Natural killer cell (primary cell): ENCODE measurements at places on chromosomes 12 and 14. TPM values are rescaled to one million over a fixed set of nuclear protein-coding genes. Genes with fewer than 3 reads are reported as not detected.

DNA sequence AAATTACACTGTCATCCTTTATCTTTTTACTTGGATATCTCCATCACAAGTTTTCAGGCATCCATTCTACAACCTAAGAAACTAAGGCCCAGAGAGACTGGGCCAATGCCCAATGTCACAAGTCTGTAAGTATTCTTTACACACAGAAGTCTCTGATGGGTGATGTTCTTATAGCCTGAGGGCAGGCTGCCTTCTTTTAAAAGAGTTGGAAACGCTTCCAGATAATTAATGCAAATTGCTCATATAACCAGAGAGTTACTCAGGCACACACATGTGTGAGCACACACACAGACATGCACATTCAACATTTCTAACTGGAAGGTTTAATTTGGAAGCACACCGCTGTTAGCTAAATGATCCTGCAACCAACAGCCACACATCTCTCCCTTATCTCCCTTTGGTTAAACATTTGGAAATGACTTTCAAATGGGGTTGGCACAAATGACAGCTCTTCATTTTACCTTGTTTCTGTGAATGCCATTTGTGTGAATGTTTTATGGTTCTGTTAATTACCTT, 160.8 kb upstream of the TMPO start:
- no peak for DNase-seq

Gene CYP27B1
- total RNA-seq = 1.1 TPM

Gene B3GNT4
- total RNA-seq = 0.25 TPM

Gene SLC39A5
- total RNA-seq = 0.71 TPM

Gene BDKRB2
- total RNA-seq = not detected

DNA sequence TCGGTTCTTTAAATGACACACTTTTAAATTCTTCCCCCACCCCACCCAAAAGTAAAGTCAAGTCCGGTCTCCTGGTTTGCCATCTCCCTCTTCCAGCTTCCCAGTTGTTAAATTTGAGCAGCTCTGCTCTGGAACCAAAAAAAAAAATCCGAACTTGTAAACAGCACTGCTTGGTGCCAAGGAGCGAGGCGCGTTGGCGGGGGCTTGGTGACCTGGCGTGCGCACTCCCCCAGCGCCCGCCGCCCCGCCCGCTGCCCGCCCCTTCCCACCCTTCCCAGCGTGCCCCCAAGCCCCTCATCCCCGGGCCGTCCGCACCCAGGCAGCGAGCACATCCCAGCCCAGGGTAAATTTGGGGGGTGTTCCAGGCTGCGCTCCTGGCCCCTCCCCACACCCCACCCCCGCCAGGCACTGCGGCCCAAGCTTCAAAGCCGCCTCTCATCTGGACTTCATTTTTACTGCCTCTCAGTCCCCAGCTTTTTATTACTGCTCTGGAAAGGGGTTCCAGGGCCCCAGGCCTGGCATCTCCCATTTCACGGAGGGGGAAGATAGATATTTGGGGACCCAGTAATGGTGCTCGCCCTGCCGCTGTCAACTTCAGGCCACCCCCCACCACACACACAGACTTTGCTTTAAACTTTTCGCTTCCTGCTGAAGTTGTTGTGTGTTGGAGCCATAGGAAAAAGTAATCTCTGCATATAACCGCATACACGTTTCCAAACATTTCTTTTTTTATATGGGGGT, 11.7 kb upstream of the ITGB7 start:
- DNase-seq = no peak

GRCh38 chr14:100572543-100572942, 14.7 kb downstream of the BEGAIN start:
- DNase-seq = no peak

GRCh38 chr12:87679251-87679650, 349.9 kb downstream of the C12orf50 start:
- no peak for DNase-seq

GRCh38 chr14:104979758-104980610, 1.8 kb upstream of the AHNAK2 start:
- no peak for DNase-seq

Gene ENDOU
- total RNA-seq = 0.41 TPM

Gene CSAD
- 53.0 TPM for total RNA-seq

DNA sequence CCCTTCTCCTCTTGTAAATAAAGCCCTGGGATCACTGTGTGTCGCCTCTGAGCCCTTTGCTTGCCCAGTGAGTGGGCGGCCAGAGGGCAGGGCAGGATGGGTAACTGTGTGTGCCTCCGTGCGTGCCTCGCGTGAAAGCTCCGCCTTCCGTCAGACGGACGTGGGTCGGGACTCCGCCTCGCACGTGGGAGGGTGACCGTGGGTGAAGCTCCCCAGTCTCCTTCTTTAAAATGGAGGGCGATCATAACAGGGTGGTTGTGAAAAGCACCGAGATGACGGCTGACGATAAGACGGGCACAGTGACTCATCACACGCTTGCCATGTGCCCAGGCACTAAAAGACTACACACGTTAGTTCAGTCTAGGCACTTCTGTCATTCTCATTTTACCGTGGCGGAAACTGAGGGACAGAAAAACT, 9.2 kb downstream of the PHB2 start:
- peak; percentile 74 for DNase-seq

DNA sequence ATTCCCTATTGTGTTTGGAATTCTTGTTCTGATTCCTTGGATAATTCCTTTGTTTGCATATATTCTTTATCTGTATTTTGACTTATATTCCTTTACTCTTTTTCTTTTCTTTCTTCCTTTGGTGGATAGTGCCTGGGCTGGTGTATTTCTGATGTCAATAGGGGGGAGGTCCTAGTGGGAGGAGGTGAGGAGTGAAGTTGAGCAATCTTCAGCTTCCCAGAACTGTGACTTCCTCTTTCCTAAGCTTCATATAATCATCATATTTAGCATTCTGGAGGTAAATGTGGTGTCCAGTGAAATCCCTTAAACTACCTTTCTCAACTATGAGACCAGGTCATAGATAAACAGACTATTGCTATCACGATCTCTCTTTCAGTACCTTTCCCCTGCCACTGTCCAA, 29.6 kb upstream of the TBPL2 start:
- DNase-seq = no peak

DNA sequence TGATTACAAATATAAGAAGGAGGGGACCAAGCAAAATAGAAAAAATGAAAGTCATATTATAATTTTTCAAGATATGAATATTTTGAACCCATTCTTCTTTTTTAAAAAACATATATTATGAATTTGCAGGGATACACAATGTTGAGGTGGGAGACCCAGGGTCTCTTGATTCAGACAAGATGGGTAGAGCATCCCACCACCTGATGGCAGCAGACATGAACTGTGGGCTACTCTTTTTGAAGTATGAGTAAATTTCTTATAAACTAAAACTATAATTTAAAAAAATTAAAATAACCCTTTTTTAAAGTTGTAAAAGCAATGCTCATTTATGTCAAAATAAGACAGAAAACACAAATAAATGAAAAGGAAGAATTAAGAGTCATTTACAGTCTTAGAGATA, 202.7 kb upstream of the PRICKLE1 start:
- no peak for DNase-seq

- no peak for DNase-seq
Observed at GRCh38 chr12:50927766-50928224, 24.5 kb upstream of the HIGD1C start.

GRCh38 chr12:15728118-15728598, 61.0 kb downstream of the EPS8 start:
- no peak for DNase-seq

DNA sequence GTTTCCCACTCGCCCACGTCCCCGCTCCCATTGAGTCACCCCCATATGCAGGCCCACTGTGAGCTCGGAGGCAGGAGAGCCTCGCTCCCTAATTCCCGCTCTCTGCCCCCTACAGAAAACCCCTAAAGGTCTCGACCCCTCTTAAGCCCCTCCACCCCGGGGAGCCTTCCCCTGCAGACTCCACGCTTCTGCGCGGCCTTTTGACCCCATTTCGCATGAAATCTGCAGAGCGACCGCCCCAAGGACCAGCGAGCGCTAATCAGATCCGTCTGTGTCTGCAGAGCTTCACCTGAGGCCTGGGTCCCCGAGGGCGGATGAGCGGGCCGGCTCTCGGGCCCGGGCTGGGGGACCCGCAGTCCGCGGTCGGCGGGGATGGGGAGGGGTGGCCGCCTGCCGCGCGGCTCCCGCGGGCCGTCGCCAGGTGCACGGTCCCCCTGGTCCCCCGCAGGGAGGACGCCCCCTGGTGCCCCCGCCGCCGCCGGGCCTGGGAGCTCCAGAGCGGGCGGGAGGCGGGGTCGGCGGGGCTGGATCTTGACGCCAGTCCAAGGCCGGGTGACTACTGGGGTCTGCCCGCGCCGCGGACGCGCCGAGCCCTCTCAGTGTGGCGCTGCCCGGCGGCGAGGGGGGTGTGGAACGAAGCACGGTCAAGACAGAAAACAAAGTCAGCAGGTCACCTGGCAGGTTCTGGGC, 10.1 kb downstream of the BMP4 start:
- DNase-seq = no peak

GRCh38 chr14:99287269-99287942, 15.4 kb upstream of the BCL11B start:
- DNase-seq = peak; percentile 62

DNA sequence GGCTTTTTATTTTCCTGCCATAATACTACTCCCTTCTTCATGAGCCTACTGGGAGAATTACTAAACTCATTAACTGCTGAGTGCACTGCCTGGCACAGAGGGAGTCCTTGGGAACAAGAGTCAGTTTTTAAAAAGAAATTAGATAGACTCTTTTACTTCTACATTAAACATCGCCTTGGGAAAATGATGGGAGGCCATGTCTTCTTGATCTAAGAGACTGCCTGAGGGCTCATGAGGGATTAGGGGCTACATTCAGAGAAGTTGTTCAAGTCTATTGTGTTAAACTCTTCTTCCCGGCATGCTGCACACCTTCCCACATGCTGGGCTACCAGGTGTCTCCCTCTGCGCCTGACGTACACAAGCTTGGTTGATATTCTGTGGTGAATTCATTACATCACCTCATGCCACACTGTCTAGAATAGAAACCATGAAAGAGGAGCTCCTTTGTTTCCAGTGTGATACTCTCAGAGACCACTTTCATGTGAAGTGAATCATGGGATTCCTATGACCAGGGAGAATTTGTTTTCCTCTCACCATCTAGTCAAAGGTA, 1422.3 kb downstream of the AACS start:
- no peak for DNase-seq

DNA sequence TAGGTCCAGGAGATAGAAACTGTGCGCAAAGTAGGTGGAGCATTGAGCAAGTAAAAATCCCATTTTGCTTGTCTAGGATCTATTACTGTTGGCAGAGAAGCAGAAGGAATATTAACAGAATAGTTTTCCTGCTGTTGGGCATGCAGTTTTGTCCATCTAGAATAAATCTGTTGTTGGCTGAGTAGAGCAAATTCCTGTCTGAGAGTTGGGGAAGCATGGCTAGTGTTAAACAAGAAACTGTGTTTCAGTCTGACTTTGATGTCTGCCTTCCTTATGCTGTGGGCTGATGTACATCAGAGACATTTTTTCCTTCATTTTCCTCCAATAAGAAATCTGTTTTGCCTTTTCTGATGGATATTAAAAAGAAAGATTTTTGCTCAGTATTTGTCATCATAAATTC, 98.2 kb downstream of the RAD52 start:
- DNase-seq = no peak

Gene SLCO1C1
- not detected for total RNA-seq

DNA sequence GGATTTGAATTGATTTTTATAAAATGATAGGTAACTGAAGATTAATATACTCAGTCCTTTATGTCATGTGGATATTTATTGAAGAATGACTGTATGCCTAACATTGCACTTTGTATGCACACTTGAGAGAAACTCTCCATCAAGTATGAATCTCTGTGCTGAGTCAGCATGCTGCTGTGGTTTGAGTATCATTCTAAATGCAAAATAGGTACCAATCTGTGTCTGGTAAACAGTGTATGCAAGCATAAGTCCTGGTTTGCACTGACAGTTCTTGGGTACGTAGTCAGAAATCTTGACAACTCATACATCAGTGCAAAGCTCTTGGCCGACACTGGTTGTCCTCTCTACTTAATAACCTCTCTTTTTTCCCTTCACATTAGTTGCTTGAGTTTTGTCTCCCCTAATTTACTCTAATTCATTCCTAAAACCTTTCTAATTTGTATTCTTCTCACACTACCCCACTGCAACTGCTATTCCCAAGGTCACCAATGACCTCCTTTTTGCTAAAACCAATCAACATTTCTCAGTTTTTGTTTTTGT, 21.8 kb downstream of the MGAT4C start:
- no peak for DNase-seq

Gene ADAM21
- not detected for total RNA-seq

DNA sequence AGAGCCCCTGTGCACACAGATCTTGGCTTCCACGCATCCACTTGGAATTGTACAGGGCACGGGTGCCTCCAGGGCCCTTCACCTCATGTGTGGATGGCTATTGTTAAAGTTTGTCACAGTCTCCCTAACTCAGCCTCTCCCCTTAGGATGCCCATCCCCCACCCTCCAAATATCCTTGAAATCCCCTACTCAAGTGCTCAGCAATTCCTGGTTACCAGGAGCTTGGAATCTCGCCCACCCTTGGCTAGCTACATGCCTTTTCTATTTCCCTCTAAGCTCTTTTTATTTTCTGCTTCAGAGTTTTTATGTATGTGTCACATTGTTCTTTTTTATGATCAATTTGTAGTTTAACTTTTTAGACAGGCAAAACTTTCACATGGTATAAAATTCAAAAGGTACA, 13.0 kb upstream of the NR1H4 start:
- no peak for DNase-seq
